Mucosa of descending colon (tissue), 3 donors: ENCODE measurements at places on chromosomes 2 and 18. TPM values are rescaled to one million over a fixed set of nuclear protein-coding genes. Genes with fewer than 3 reads are reported as not detected.

MTIF2 gene
- 33.5 TPM for total RNA-seq

ERFE gene
- 0.58 TPM for total RNA-seq

GRCh38 chr2:144501118-144501517 lies 18.8 kb downstream of the ZEB2 start:
- DNase-seq = no peak

DNA sequence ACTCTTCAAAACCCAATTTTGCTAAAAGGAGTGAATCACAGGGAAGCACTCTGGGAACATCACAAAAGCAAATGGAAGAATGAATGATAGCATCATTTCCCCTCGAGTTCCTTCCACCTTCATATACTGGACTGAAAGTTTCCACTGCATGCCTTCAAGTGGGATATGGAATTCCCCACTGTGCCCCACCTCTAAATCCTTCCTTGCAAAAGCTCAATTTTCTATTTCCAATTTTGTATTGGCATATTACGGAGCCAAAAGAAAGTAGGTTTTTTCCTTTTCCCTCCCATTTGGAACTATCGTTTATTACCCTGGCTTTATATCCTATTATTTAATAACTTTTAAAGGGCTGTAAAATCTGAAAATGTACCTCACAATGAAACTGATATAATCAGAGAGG lies 149.3 kb downstream of the PIEZO2 start:
- no peak for DNase-seq

- no peak for DNase-seq
These were observed 270.5 kb downstream of the ACTR3 start for GRCh38 chr2:114160263-114160981.

- no peak for DNase-seq
These were observed 96.9 kb downstream of the CYP26B1 start for GRCh38 chr2:72050734-72051133.
